ENCODE measurements at places on chromosomes 6 and 20.

GRCh38 chr6:36082318-36082717 lies 48.0 kb upstream of the MAPK13 start:
- no peak for DNase-seq

DNA sequence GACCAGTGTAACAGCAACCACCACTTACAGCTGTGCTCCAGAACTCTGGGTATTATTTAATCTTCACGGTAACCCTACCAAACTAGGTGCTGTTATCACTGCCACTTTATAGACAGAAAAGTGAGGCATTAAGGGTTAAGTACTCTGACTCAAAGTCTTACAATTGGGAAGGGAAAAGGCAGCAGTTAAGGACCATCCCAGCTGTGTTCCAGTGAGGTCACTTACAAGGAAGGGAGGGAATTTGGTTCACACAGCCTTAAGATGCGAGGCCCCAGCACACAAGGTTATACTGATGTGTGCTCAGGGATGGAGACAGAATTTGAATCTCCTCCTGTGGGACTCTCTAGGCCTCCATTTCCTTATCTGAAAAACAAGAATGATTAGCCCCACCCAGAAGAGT lies 46.7 kb downstream of the TRERF1 start:
- no peak for DNase-seq

DNA sequence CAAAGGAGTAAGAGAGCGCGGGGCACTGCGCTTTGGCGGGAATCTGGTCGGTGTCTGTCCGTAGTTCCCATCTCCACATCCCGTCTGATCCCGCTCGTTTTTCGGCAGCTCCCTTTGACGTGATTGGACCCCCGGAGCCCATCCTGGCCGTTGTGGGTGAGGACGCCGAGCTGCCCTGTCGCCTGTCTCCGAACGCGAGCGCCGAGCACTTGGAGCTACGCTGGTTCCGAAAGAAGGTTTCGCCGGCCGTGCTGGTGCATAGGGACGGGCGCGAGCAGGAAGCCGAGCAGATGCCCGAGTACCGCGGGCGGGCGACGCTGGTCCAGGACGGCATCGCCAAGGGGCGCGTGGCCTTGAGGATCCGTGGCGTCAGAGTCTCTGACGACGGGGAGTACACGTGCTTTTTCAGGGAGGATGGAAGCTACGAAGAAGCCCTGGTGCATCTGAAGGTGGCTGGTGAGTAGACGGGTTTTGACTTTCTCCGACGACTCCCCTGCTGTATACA lies 1.4 kb downstream of the BTN1A1 start:
- DNase-seq = peak; percentile 3

DNA sequence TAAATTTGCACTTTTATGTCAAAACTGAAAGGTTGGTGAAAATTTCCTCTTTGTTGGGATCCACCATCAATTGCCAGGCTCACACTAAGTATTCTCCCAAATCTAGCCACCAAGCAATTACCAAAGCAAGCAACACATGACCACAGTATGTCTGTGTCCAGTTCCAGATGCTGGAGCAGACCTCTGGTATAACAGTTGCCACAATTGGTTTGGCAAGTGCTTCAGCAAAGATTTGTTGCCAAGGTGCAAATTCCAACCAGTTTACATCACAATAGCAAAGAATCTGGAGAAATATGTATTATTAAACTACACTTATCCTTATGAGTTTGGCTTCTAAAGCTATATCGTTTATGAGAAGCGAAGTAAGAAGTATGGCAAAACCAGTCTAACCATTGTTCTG lies 6.4 kb downstream of the GTF2H5 start:
- no peak for DNase-seq

GRCh38 chr20:1121429-1121828 lies 3.0 kb downstream of the PSMF1 start:
- DNase-seq = no peak

DNA sequence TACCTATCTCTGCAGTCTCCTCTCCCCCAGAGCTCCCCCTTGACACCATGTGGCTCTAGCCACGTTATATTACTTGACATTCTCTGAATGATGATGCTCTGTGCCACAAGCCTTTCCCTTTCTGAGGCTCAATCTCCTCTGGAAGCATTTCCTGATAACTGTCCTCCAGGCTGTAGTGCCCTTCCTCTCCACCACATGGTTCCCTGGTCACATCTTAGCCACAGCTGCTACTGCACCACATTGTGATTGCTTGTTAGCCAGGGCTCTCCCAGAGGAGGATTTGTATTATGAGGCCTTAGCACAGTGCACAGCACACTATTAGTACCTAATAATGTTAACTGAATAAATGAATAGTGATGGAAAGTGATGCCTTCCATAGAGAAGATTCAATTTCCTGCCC lies 63.9 kb upstream of the RCAN2 start:
- DNase-seq = no peak

Data from stimulated activated CD4-positive, alpha-beta T cell treated with anti-CD3 and anti-CD28 coated beads, Interleukin-15, amount 100 ng/mL, for 1 hour (primary cell).